ENCODE measurements at places on chromosomes 1 and 21. TPM values are rescaled to one million over a fixed set of nuclear protein-coding genes. Genes with fewer than 3 reads are reported as not detected.

DNA sequence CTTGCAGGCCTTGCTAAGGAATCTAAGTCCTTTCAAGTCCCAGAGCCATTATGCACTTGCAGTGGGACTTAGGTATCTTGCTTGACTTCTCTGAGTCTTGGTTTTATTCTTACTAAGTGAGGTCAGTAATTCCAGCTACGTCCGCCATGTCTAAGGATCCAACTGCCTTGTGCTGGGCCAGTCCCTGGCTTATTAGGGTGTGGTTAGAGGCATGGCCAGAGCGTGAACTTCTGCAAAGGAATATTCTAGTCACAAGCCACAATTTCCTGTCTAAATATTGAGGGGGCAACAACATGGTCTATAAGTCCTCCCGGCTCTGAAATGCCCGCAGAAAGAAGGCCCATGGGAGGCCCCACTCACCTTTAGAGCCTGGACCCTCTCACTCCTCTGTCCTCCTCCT lies 82.9 kb downstream of the TMEM53 start:
- DNase-seq = no peak

- no peak for DNase-seq
Observed at GRCh38 chr1:240706150-240706935, 94.4 kb upstream of the GREM2 start.

GRCh38 chr1:33025180-33025569 lies 11.5 kb downstream of the AK2 start:
- DNase-seq = no peak

GRCh38 chr1:156766298-156767100 lies 836 bp upstream of the PRCC start:
- DNase-seq = no peak

- no peak for DNase-seq
Observed at GRCh38 chr1:82836973-82837680, 1036.4 kb downstream of the ADGRL2 start.

DNA sequence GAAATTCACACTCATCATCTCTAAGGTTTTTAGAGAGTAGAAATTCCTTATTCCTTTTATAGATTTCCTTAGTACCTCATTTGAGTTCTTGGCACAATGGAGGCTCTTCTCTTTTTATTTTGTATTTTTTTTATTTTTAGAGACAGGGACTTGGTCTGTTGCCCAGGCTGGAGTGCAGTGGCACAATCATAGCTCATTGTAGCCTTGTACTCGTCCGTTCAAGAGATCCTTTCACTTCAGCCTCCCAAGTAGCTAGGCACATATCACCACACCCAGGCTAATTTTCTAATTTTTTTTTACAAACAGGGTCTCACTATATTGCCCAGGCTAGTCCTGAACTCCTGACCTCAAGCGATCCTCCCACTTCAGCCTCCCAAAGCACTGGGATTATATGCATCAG lies 29.6 kb downstream of the RGL1 start:
- DNase-seq = no peak

Gene MANEAL
- 16.0 TPM for total RNA-seq

Gene PRKAA2
- total RNA-seq = 4.9 TPM

All from neural crest cell (in vitro differentiated cells).